ENCODE measurements at places on chromosomes 1 and 21.

DNA sequence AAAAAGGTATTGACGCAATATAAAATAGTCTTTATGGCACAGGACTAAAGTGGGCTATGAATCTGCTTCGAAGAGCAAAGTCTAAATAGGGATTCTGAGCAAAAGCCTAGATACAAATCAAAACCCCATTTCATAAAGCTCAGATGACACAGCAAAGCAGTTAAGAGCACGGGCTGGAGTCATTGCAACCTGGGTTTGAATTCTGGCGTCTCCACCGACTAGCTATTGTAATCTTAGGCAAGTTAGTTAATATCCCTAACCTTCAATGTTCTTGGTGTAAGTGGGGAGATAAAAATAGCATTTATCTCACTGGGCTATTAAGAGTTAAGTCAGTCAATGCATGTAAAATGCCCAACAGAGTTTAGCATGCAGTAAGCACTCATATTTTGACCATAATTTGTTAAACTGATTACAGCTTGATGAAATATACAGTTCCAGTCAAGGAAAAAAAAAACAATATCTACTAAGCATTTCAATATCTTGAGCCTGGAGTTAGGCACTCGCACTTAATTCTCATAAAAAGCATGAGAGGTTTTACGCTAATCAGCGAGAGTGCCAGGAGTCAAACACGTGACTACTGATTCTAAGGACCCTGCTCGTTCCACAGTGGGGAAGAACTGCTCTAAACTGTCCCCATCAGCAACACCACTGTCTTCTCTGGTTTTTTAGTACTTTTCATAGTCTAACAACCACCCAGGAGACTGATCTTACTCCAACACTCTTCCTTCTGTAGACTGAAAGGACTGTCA, 75.5 kb downstream of the JAK1 start:
- no peak for DNase-seq

DNA sequence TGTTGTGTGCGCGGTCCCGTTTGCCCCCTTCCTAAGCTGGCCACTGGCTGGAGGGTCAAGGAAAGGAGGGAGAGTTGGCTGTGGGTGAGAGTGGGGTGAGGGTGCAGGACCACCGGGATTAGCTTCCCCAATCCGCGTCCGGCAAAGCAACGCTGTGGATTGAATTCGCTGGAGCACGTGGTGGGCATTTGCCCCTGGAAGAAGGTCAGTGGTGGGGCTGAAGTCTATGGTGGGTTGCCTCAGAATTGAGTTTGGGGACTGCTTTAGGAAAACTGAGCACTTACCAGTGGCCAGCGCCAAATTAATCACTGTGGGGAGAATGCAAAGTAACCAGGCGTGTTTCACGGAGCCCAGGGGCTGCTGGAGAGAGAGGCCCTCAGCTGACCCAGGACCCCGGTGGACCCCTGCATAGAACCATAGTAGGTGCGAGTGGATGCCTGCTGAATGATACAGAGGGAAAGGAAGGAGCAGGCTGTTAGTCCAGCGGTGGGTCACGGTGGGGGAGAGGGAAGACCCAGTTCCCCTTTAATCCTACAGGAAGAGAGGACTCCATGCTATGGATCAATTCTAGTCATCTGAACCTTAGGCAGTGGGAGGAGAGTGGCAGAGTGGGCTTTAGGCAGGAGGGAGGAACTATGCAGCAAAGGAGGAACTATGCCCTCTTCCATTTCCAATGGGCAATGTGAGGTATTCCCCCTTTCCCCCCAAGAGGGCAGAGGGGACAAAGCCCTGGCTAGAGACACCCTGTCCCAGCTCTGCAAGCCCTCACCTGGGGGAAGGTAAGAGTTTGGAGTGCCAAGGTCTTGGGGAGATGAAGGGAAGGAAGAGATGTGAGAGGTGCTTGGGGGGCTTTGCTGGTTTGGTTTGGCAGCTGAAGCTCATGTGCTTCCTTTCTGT, 1.2 kb downstream of the TNFRSF8 start:
- DNase-seq, result no peak

GRCh38 chr21:43603641-43604504, 55.4 kb downstream of the HSF2BP start:
- DNase-seq, result no peak

DNA sequence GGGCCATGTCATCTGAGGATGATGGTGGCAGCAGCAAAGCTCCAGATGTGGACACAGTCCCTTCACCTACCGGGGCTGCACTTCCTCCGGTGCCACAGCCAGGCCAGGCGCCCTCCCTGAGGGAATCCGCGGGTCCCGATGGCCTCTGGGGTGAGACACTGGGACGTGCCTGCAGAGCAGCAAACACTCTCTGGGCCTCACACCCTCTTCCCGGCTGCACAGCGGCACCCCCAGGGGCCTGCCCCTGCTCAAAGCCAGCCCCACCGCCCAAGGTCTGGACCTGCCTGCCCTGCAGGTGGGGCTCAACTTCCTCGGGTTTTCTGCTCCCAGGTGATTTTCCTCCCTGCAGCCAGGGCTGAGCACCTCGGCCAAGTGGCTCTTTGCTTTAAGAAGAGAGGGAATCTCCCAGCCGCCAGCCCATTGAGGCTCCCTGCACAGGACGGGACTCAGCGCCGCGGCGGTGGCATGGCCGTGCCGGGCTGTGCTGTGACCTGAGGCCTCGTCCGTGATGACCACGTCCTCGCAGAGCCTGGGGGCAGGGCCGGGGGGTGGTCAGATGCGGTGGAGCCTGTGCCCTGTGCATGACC, 21.3 kb upstream of the COL18A1 start:
- no peak for DNase-seq

- DNase-seq, result no peak
Observed at GRCh38 chr1:157624471-157624870, 26.6 kb upstream of the FCRL4 start.

DNA sequence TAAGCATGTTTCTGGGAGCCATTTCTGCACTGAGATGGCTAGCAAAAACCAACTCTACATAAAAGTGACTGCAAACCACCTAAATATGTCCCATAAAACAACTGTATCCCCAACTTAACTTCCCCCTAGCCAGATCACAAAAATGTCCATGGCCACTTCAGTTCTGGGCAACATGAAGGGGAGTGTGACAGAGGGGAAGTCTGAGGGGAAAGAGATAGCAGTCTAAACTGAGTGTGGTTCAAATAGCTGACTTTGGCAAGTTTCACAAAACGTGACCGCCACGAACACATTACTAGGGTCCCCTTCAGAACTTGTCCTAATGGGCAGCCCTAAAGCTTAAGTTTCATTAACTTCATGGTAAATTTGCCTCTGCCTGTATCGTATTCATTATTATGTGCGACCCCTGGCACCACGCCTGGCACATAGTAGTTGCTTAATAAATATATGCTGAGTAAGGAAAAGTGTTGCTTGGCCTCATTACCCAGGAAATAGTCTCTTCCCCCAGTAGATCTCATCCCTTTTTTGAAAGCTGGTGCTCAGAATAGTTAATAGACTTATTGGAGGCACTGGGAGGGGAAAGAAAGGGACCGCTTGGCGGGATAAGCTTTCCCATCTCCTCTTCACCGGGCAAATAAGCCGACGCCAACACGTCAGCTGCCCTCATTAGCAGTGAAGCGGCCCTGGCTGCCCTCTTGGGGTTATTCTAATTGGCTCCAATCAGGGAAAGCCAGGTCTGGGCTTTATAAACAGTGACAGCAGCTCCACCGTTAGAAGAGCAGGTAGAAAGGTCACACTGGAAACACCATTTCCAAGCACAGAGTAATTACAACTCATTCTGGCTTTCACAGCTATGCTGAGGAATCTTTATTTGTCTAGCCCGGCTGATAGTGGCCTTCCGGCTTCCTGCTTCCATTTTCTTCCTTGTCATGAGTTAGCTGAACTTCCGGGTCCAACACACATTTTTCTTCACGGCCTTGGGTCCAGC, 122.1 kb downstream of the LRIG2 start:
- no peak for DNase-seq

- DNase-seq, result peak; percentile 90
Observed at GRCh38 chr1:12619792-12620487, 1.9 kb upstream of the DHRS3 start.

- no peak for DNase-seq
Observed at GRCh38 chr1:70666381-70667140, 255.5 kb downstream of the CTH start.

DNA sequence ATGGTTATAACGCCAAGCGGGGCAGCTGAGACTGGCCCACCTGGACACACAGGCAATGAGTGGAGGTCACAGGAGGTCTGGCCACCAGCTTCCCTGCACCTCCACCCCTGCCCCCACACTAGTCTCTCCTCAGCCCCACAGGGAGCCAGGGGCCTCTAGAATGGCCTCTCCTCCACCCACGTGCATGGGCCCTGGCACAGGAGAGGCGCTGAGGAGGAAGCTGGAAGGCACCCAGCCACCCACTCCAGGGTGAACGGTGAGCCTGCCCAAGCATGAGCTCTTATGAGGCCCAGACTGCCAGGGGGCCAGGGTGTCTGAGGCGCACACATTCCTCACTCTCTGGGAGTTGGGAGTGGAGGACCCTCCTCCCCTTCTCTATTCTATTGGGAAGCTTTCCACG, 22.2 kb downstream of the LRP8 start:
- DNase-seq, result peak; percentile 49

- DNase-seq, result no peak
Observed at GRCh38 chr21:32978331-32979270, 47.1 kb upstream of the OLIG2 start.

- DNase-seq, result no peak
Observed at GRCh38 chr1:236149696-236150228, 7.4 kb downstream of the GPR137B start.

GRCh38 chr21:38858026-38858811, 52.5 kb downstream of the ETS2 start:
- DNase-seq, result no peak

DNA sequence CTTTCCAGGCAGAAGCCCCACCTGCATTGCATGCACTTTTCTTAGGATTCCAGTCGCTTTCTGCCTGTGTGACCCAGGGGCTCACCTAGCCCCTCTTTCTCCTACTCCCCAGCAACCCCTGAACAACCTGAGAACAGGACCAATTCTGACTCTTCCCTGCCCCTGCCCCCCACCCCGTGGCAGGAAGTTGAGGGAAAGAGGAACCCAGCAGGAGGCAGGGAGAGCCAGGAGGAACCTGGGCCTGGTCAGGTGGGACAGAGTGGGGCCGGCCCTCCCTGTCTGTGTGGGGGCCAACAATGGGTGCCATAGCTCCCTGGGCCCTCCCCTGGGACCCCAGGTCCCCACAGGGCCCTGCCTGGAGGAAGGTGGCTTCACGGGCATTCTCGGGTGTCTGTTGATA, 6.1 kb downstream of the BMP8A start:
- no peak for DNase-seq

DNA sequence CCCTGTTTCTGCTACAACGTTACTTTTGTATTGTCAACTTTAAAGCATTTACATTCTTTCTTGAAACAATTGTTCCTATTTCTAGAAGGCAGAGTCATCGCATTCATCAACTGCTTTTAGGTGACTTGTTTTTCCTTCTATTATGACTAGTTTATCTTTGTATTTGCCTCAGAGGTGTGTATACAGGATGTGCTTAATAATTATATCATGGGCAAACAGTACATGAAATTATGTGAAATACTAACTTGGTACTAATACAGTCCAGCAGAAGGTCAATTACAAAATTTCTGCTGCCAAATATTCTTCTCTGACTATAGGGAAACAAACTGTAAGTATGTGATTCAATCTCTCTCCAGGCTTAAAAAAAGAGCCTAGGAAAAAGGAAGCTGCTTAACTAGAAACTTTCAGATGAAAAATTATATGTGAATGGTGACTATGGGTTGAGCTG, 101.6 kb downstream of the C4BPA start:
- DNase-seq, result no peak

DNA sequence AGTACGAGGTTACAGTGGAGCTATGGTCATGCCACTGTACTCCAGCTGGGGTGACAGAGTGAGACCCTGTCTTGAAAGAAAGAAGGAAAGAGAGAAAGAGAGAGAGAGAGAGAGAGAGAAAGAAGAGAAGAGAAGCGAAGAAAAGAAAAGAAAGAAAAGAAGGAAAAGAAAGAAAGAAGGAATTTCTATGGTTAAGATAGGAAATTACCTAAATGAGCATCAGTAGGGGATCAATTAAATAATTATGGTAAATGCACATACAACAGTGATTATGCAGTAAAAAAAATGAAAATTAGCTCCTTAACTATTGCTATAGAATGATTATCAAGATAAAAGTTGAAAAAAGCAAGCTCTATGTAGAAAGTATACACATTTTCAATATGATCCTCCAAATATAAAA, 59.8 kb downstream of the COLGALT2 start:
- DNase-seq, result no peak

- no peak for DNase-seq
Observed at GRCh38 chr1:212606395-212607205, 2.0 kb upstream of the ATF3 start.

All from NCI-H1092 treated with DMSO at 0.1 percent for 48 hours (cell line).